Fibroblast of the aortic adventitia (primary cell): ENCODE measurements at places on chromosomes 2 and 18.

DNA sequence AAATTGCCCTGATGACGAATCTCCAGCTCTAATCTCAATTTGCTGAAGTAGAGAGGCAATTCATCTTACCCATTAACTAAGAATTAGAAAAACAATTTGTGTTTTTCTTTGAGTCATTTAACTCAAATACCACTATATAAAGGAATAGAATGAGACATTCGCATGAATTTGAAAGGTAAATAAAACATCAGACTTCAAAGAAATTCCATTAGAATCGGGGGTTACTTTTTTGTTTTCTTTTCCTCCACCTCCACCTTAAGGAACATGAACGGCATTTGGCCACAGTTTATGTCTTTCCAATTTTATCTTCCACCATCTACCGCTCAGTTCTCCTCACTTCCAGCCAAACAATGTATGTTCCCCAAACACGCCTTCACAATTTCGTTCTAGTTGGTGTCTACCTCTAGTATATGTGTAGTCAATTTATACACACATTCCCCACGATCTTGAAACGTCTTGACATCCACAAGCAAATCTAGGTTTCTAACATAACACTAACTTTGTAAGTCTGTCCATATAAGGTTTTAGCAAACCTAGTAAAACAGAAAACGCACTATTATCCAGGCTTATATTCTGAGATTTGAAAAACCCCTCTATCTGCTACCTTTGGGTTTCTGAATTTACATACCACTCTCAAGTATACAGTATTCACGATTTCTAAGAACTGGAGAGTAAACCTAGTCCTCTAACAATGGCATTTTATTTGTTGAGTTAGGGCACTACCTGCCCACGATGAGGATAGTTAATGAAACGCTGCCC, 1.2 kb upstream of the SMCHD1 start:
- no peak for DNase-seq

DNA sequence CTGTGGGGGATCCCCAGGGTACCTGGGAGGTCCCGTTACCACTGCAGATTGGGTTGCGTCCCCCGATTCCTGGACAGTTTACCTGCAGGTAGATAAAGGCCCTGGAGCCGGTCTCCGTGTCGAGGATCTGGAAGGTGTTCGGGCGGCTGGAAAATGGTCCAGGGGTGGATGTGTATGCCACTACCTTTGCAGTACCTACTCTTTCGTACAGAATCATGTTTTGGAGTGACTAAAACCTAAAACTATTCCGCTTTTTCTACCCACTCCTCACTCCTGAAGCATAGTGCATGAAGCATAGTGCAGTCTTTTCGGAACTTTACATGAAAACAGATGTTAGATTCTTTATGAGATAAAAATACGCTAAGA, 418 bp downstream of the WDR75 start:
- DNase-seq, result no peak

- DNase-seq, result peak; percentile 27
These were observed 84.7 kb upstream of the EML6 start for GRCh38 chr2:54638774-54639187.

DNA sequence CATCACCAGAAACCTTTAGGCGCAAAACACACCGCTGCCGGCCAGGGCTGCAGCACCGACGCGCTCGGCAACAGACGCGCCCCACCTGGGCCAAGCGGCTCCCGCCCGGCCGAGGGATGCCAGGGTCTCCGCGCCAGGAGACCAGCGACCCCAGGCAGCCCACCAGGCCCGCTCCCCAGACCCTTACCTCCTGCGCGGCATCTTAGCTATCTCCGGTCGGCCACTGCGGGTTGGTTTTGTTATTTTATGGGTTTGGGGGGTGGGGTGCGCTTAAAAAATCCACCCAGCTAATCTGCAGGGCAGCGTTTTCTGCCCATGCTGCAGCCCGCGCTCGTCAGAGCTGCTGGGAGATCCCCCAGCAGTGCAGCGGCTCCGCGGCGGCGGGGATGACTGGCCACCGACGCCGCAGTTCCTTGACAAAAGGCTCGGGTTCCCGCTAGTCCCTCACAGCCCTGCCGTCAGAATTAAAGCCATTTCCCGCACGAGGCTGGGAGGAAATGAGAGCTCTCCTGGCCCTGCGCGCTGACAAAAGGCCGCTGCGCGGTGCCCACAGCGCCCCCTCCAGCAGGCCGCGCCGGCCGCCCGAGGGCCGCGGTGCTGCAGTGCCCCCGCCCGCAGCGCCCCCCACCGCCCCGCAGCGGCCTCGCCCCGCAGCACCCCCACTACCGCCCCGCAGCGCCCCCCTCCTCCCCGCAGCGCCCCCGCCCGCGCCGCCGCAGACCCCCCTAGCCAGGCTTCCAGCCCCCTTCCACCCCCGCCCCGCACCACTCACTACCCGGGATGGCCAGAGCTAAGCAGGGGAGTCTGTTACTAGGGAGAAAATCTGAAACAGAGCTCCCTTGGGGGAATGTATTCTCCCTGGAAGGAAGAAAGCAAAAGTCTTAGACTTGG, at the start of gene ADD2:
ADD2 (minus strand) TSS at position 502 of the 891 bp plus-strand sequence. CDS start 61,792 bp downstream, outside the sequence.
- peak; percentile 3 for DNase-seq

DNA sequence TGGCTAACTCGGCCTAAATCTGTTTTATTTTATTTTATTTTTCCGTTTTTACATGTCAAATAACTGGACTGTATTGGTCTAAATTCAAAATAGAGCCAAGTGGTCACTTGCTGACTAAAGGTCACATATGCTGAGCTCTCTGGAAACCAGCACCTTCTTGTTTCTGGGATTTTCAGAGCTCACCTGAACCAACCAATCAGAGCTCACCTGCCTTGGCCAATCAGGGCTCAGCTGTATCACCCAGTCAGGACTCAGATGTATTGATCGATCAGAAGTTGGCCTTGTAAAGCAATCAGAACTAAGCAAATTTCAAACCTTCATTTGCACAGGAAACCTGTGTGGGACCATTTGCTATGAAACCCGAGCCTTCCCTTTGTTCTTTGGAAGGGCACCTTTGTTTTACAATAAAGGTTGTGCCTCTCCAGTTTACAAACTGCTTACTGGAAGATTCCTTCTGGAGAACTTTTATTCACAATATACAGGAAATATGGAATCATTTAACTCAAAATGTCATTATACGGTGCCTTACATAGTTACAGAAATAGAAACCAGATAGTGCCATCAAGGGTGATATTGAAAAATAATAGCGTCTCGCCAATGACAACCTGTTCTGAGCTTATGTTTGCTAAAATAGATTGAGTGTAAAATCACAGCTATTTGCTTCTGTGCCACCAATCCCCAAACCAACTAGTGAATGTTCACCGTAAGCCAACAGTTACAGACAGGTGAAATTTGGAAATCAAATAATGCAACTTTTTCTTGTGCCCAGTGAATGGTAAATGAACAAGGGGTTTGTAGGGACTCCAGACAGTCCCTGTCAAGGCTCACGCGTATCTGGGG, 17.3 kb upstream of the PSD4 start:
- DNase-seq, result no peak

GRCh38 chr2:76446872-76447271, 736.2 kb upstream of the GCFC2 start:
- no peak for DNase-seq
